CD4-positive, alpha-beta T cell treated with Interleukin-6 at 100 ng/mL for 8 hours (primary cell): ENCODE measurements at places on chromosomes 5 and 9.

DNA sequence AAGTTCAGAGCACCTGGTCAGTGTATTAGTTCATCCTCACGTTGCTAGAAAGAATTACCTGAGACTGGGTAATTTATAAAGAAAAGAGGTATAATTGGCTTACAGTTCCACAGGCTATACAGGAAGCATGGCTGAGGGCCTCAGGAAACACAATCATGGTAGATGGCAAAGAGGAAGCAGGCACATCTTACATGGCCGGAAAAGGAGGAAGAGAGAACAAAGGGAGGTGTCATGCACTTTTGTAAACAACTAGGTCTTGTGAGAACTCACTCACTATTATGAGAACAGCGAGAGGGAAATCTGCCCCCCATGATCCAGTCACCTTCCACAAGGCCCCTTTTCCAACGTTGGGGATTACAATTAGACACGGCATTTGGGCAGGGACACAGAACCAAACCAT is 28.8 kb upstream of the CAVIN4 start:
- DNase-seq, result no peak

DNA sequence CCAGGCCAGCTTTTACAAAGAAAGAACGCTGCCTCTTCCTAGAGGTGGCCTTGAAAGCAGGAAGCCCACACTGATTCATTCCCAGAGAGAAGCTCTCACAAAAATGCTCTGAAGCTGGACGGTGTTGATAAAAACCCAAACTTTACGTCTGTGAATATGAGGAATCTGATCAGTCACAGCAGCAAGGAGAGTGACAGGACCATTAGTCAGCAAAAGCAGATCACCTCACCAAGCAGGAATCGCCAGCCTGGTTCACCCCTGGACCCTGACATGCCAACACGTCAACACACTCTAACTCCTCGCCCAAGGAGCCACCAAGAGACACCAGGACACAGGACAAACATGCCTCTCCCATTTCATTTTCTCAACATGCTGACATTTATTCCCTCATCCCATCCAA is 70.6 kb upstream of the ZNF622 start:
- DNase-seq, result no peak

DNA sequence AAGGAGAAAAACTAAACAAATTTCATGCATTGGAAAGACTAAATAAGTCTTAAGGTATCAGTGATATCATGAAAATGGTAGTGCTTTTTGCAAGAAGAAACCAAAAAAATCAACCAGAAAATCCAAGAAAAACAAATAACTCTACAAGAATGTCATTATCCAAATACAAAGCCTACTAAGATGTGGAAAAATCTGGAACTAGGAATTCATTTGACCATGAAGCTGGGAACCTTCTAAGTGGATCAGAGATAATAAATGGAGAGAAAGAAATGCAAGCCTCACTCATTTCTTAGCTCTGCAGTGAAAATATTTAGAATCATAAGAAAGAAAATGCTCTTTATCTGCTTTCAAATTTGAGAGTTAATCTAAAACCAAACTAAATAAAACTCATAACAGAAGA is 51.3 kb downstream of the RASEF start:
- DNase-seq, result no peak

DNA sequence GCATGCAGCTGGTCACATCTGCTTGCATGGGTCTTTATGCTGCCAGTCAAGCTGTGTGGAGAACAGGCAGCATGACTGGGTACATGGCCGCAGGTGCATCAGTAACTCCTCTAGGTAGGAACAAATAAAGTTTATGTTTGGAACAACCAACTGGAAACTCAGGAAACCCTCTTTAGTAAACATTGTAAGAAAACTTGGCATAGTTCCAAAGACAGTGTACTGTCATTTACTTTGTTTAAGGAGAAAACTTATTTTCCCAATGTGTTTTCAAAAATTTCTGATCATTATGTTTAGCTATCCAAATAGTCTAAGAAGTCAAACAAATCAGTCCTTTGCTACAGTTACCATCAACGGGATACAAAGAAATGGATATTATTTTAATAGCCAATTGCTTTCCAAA is 386.0 kb downstream of the CHSY3 start:
- no peak for DNase-seq

GRCh38 chr5:109469896-109470662 is 60.3 kb upstream of the PJA2 start:
- DNase-seq, result no peak

DNA sequence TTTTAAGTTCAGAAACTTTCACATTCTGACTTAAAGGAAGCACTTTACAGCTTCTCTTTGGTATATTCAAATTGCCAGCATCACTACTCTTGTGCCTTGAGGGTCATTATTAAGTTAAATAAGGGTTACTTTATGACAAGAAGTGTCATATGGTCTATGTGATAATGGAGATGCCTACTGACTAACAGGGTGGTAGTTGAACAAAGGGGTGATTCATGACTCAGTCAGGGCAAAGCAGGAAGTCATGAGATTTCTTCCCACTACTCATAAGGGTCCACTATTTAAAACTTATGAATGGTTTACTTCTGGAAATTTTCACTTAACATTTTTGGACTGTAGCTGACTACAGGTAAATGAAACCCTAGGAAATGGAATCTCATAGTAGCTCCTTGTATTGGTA is 938.3 kb upstream of the PTPRD start:
- DNase-seq, result no peak

DNA sequence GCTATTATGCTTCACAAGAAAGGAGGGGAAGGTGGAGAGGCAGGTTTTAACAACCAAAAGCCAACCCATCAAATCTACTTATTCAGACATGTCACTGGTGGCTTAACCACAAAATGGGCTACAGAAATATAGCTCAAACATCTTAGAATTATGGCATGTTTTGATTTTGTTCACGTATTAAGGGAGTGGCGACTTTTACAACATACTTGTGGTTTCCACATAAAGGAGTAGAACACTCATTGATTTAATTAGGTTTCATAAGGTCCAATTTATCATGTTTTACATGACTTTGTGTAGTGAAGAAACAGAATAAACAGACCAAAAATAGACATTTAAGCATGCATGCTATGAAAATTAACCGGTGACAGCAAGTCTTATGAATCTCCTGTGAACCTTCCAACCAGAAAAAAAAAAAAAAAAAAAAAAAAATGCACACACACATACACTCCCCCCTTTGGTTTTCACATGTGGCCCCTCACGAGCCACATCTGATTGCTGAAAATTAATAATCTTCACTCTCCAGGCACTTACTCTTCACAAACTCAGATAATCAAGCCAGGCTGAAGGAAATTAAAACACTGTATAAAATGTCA is 5.4 kb downstream of the ZNF608 start:
- DNase-seq, result no peak

DNA sequence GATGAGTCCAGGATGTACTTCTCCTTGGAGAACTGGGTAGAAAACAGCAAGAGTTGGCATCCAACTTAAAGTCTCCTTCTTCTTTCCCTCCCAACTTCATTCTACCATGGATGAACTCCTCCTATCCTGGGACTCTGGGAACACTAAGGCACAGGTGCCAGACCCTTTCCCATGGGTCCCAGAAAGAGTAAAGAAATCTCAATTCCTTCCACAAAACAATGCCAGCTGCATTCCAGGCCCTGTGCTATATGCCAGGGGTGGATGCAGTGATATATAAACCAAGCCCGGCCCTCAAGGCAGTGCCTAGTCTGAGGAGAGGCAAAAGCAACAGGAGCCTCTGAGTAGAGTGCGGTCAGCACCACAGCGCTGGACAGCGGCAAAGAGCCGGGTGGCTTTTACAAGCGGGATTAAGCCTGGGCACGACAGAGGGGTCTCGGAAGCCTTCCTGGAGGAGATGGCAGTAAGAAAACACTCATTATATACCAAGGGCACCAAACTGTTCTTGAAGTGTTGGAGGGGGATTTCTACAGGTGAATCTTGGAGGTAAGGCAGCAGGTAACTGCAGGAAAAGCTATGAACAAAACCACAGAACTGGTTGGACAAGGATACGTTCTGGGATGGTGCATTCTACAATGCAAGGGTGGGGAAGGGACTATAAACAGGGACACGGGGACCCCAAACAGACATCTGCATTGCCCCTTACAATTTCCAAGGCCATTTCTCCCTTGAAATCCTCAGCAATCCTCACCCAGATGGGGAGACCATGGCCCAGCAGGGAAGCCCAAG is 16.4 kb upstream of the TOR2A start:
- DNase-seq, result no peak

DNA sequence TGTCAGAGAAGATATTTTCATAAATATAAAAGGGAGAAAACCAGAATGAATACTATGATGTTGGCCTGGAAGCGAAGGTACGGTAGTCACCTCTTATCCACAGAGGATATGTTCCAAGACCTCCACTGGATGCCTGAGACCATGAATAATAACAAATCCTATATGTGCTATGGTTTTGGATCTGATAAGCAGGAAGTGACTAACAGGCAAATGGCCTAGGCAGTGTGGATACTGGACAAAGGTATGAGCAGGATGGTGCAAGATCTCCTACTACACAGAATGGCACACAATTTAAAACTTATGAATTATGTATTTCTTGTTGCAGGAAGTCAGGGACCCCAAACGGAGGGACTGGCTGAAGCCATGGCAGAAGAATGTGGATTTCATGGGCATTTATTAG is 48.2 kb downstream of the ADAMTS12 start:
- DNase-seq, result no peak

- DNase-seq, result no peak
Observed at GRCh38 chr9:135887021-135887507, 20.3 kb downstream of the CAMSAP1 start.

GRCh38 chr9:128321879-128322403 is 306 bp downstream of the TRUB2 start:
- no peak for DNase-seq

DNA sequence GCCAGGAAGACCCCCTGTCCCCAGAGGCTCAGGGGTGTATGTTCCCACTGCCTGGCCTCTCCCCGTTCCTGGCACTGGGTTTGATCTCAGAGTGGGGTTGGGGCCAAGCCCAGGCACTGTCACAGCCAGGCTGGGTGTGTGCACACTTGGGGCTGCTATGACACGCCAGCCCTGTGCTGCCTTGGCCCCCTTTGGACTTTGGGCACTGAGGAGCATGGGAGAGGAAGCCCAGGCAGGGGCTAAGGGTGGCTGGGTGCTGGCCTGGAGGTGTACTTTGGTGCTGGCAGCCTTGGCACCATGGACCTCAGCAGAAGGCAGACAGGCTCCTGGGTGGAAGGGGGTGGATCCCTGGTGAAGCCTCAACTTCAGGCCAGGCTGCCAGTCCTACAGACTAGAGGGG is 223.6 kb upstream of the ISL1 start:
- no peak for DNase-seq

DNA sequence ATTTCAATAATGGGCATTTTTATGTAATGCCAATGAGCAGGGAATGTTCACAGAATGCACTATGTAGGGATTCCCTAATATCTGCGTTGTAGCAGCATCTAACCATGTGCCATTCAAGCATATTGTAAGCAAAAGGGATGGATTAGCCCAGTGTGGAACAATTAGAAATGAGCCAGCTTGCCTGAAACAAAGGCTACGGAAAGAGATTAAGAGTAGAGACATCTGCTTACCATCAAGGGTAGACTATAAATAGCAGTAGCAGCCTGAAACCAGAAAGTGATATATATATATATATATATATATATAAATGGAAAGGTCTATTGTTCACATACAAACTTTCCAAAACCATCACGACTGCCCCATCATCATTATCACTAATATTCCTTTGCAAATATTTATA is 31.9 kb upstream of the CEP120 start:
- no peak for DNase-seq

GRCh38 chr9:123834889-123835562 is 94.9 kb downstream of the DENND1A start:
- peak; percentile 1 for DNase-seq

DNA sequence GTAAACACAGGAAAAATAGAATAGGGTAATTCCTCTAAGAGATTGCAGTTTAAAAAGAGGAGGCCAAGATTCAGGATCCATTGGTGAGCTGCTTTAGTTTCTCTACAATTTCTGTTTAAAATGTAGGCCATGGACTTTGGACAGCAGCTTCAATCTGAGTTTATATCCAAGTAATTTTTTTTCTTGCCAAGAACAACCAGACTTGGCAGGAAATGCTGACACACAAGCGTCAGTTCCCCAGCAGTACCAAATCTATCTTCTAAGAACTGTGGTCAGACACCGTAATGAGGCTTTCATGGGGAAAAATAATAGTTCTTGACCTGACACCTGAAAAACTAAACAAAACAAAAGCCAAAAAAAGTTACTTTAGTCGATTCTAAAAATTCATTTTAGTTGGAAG is 528.8 kb downstream of the CSNK1G3 start:
- DNase-seq, result no peak

DNA sequence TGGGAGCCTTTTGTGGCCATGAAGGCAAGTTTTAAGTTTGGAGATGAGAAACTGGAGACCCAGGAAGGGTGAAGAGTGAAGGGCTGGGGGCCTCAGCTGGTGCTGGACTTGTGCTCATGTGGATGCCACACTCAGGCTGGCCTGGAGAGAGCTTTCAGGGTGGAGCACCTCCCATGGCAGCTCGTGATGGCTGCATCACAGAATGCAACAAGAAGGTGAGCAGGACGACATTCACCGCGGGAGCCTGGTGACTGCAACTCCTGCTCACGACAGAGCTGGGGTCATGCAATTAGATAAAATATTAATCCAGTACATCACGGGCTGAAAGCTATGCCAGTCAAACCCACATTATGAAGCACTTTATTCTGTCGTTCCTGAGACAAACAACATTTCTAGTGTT is 59.7 kb downstream of the SEMA4D start:
- no peak for DNase-seq

DNA sequence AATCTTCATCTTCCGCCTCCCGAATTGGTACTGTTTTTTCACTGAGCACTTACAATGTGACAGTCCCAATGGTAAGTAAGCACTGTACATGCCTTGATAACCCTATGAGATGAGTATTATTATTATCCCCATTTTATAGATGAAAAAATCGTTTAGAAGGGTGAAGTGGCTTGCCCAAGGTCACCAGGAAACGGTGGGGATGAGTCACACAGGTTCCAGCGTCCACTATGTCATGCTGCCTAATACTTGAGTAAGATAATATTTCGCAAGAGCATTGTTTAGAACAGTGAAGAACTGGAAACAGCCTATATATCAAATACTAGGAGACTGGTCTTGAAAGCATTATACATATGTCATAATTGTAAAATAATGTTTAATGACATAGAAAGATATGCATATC is 12.9 kb downstream of the HAND1 start:
- no peak for DNase-seq

DNA sequence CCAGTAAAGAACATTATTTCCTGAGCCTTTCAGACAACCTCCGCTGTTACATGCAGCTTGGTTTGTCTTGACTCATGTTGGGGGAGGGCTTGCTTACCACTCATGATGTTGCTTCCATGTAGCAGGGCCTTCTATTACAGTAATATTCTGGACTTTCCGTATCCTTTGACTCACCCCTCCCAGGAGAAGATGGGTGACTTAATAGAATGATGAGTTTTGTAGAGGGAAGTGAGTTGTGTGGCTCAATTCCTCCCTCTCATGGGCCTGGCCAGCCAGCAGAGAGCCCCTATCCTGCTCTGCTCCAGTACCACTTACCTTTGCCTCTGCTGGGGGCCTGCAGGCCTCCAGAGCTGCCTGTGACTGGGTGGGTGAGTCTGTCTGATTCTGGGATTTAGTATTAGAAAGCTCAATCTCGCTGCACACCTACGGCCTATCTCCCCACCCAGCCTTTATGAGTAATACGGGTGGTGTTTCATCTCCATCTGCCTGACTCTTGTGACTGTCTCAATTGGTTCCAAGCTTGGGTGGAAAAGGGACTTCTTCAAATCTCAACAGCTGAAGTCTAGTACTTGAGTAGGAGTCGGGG is 52.6 kb upstream of the KLF9 start:
- DNase-seq, result no peak
